ENCODE measurements at places on chromosomes 3 and 15.

DNA sequence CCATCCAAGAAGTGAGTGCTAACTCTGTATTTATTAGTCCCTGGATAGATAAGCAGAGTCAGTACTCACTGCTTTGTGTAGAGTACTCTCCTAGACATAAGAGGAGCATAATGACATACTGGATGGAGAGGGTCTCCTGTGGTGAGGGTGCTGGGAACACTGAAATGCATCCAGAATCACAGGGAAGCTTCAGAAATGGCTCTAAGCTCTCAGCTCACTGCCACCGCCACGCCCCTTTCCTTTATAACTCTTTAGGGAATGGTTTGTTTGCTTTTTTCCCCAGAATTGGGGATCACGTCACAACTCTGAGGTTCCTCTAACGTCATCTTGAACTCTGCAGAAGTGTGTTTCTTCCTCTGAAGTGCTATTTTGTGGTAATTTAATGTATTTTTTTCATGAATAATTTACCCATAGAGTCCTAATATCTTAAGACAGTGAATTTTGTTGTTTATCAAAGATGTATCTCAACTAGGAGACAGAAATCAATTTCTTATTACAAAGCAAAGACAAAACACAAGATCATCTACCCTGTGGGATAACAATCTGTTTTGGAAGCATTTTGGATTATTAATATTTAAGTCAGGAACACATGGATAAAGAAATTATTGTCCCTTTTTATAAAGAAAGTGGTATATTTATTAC, 154.6 kb downstream of the PTPRG start:
- DNase-seq: no peak

- DNase-seq: no peak
Observed at GRCh38 chr3:187558990-187559389, 111.2 kb downstream of the SST start.

DNA sequence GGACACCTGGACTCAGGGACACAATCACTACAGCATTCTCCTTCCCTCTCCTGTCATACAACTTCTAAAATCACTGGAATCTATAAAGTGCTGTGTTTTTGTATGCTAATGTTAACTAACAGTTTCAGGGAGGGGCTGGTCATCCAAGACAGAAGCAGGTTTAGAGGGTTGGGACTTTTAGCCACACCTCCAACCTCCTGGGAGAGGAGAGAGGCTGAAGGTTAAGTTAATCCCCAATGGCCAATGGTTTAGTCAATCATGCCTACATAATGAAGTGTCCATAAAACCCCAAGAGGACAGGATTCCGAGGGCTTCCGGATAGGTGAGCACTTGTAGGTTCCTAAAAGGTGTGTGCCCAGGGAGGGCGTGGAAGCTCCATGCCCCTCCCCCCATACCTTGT, 219.3 kb upstream of the CTNNB1 start:
- DNase-seq: no peak

DNA sequence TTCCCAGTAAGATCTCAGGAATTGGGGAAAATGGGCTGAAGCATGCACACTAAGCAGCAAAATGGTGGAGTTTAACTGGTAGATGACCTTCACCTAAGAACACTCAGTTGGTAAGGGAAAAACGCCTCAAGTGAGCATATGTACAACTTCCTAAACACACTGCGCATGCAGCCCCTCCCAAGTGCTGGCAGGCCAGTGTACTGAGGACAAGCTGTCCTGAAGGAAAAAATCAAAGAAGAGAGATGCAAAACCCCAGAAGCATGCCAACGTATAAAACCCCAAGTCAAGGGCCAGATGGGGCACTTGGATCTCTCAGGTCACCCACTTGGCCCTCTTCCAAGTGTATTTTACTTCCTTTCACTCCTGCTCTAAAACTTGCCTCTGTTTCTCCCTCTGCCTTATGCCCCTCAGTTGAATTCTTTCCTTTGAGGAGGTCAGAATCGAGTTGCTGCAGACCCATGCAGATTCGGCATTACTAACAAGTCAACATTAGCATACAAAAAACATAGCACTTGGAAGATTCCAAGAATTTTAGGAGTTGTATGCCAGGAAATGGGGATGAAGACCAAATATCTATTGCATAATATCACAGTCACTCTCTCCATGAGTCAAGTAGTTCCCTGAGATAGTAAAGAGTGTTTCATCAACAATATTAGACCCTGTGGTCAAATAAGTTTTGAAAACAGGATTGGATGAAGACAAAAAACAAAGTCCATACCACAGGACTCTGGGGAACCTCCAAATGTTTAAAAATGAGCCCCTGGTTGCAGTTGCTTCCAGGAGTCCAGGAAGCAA, 10.8 kb upstream of the FYCO1 start:
- DNase-seq: no peak
